Right cardiac atrium (tissue), 5 donors: ENCODE measurements at places on chromosomes 3 and 15.

DNA sequence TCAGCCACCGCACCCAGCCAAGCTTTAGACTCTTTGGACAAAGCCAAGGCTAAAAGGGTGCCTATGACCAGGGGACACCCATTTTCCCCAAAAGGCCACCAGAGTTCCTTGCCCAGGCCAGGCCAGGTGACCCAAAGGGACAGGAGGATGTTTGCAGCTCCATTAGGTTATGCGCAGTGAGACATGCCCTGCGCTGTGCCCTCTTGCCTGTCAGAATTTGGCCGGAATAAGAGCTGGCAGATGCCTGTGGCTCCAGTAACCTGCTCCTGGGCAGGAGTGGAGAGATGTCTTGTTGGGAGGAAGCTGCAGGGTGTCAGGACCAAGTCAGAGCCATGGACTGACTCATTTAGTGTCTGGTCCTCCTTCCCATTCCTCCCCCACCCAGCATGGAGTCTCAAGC is 20.5 kb downstream of the DNASE1L3 start:
- DNase-seq, result no peak

GRCh38 chr15:40040770-40041169 is 1.8 kb upstream of the SRP14 start:
- DNase-seq, result no peak

- DNase-seq, result peak; percentile 77
Measured at GRCh38 chr15:88909956-88910831, 3.0 kb downstream of the MFGE8 start.

GRCh38 chr3:4078903-4079302 is 224.3 kb upstream of the SETMAR start:
- DNase-seq, result no peak

DNA sequence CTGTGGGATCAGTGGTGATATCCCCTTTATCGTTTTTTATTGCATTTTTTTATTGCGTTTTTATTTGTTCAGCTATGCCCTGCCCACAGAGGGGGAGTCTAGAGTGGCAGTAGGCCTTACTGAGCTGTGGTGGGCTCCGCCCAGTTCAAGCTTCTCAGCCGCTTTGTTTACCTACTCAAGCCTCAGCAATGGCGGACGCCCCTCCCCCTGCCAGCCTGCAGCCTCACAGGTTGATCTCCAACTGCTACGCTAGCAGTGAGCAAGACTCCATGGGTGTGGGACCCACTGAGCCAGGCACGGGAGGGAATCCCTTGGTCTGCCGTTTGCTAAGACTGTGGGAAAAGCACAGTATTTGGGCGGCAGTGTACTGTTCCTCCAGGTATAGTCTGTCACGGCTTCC is 500.6 kb upstream of the MCTP2 start:
- no peak for DNase-seq

GRCh38 chr3:145900056-145900829 is 260.7 kb downstream of the PLOD2 start:
- DNase-seq, result no peak

GRCh38 chr3:181279239-181279565 is 289.7 kb upstream of the DNAJC19 start:
- DNase-seq, result no peak

DNA sequence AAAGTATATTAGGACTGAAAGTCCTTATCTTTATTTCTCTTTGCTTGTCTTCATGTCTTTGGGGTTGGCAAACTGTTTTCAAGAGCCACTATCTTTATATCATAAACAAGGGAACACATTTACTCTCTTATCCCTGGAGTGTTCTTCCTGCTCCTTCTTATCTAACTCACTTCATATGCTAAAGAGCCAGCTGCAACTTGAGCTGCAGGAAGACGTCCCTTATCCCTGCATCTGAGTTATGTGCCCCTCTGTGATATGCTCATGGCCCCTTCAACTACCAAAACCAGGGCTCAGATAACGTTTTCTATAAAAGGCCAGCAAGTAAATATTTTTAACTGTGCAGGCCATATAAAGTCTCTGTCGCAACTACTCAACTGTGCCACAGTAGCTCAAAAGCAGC is 137.0 kb upstream of the CRBN start:
- no peak for DNase-seq

GRCh38 chr3:182484682-182485081 is 308.6 kb upstream of the ATP11B start:
- no peak for DNase-seq

- no peak for DNase-seq
Measured at GRCh38 chr3:5051772-5052171, 70.3 kb upstream of the ARL8B start.

- peak; percentile 77 for DNase-seq
Measured at GRCh38 chr15:92617549-92618520, 37.7 kb downstream of the FAM174B start.

DNA sequence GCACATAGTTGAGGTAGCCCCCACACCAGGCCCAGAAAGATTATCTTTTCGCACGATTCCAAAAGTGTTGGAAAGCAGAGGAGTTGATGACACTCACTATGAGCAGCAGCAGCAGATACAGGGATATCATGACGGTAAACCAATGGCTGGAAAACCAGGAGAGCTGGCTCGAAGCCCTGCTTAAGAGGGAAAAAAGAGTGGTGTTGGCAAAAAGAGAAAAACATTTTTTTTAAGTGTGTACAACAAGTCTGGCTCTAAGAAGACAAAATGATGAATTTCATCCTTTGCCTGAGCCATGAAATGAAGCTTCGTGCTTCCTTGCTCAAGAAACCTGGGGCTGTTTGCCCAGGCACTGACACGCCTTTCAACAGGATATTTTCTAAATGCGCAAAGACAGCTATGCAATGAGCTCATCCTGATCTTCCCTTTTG is 27.3 kb downstream of the PARP16 start:
- peak; percentile 23 for DNase-seq

DNA sequence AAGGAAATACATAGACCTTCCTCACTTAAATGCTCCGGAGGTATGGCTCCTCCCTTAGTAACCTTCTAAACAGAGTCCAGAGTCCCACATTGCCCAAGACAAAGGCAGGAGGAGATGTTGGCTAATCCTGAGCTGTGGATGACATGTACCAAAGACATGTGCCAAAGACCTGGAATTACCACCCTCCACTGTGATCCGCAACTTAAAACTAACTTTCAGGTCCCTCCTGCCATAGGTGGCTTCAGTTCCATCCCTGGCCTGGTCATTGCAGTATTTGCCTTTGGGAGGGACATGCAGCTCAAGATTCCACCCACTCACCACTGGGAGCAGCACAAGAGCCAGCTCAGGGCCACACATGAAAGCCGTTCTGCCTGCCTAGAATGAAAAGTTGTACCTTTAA is 28.0 kb downstream of the MYZAP start:
- DNase-seq, result peak; percentile 59

- no peak for DNase-seq
Measured at GRCh38 chr15:74592222-74592621, 23.4 kb upstream of the CLK3 start.

- no peak for DNase-seq
Measured at GRCh38 chr3:167350245-167350862, 29.7 kb downstream of the ZBBX start.

DNA sequence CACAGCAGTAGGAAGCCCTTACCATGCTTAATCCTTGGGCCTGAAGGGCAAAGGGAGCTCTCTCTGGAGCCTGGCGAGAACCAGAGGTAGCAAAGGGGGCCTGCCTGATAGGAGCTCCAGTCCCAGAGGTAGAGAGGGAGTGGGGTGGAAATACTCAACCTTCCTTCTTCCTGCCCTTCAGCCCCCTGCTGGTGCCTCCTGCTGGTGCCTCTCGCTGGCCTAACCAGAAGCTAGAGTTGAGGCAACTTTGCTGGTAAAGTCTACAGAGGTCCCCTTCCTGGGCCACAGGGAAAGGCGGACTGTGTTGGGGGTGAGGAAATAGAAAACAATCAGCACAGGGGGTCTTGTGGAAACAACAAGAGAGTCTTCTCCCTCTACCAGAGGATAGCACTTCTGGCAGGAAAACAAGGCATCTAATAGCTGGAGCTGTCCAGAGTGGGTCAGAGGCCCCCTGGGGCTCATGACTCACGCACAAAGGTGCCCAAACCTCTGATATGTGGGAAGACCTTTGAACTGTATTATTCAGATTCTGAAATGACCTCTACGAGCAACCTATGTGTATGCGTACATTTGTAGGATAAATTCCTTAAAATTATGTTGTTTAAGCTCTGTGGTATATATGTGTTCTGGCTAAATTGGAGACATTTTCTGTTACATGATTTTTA is 133.9 kb downstream of the LRRC28 start:
- DNase-seq, result no peak

- DNase-seq, result no peak
Measured at GRCh38 chr3:100084100-100084806, 30.0 kb downstream of the FILIP1L start.

DNA sequence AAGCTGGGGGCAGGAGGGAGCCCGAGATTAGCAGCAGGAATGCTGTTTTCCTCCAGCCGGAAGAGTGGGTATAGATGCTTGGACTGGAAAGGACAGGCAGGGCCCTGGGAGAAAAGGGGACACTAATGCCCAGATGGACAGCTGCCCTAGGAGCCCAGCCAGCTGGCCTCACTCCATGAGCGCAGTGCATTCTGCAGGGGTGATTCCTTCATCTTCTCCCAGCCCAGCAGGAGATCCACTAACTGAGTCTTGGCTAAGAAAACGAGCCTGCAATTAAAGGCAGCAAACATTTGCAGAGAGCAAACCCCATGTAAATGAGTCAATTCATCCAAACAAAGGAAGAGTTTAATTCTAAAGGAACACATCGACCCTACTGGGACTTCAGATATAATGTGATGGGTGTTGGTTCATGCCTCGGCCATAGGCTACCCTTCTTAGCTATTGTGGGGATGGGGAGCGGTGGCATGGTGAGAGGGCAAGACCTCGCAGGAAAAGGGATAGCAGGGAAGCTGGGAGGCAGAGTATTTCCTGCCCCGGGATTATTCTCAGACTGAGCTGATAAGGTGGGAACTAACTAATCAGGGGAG is 13.3 kb upstream of the MINAR1 start:
- DNase-seq, result no peak

DNA sequence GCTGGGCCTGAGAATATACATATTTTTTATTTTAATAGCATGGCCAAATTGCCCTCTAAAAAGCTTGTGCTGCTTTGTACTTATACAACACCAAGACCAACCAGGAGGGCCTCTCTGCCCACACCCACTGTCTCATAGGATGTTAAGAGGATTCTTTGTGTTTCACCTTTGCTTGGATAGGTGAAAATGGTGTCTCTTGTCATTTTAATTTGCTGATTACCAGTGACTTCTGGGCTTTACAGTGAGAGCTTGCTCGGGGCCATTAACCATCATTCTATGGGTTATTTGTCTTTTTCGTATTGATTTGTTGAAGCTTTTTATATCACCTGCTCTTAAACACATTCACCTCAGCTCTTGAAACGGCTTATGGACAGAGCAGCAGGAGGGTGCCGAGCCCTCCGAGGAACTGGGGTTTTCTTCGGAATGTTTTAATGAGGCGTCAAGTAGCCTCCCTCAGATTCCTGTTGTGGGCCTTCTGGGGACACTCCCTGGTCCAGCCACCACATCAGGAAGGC is 10.5 kb downstream of the PTH1R start:
- peak; percentile 18 for DNase-seq

- no peak for DNase-seq
Measured at GRCh38 chr3:187211532-187212195, 14.4 kb downstream of the RTP1 start.

GRCh38 chr15:27885201-27885600 is 213.9 kb downstream of the OCA2 start:
- DNase-seq, result no peak

- peak; percentile 71 for DNase-seq
Measured at GRCh38 chr15:85752491-85752961, 42.2 kb downstream of the KLHL25 start.

DNA sequence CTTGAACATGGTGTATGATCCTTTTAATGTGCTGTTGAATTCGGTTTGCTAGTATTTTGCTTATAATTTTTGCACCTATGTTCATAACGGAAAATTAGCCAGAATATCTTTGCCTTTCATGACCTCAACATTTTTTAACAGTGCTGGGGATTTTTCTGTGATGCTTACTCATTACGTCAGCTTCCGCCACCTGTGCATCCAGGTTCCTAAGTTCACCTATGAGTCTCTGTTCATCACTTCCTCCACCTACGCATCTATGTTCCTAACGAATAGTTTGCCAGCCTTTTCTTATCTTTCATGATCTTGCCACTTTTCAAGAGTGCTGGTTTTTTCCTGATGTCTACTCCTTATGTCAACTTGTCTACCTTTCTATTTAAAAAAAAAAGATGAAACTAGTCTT is 16.5 kb downstream of the AADACL2 start:
- no peak for DNase-seq

- no peak for DNase-seq
Measured at GRCh38 chr3:42535981-42536784, 33.7 kb downstream of the VIPR1 start.

DNA sequence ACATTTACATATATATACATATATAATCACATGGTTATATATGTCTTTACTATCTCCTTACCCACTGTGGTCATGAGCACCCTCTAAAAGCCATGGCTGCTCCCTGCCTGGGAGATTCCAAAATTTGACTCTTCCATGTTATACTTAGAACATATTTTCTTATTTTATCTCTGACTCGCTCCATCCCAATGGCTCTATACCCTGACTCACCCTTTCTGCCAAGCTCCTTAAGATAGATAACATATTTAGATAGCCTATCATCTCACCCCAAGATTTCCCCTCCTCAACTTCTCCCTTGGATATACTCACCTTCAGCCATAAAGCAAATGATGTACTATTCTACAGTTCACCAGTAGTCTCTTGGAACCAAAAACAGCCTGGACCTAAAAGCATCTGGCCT is 65.1 kb downstream of the CD200R1L start:
- DNase-seq, result no peak
